Fibroblast of lung (primary cell): ENCODE measurements at places on chromosomes 4 and X. TPM values are rescaled to one million over a fixed set of nuclear protein-coding genes. Genes with fewer than 3 reads are reported as not detected.

The SERPINA7 gene
- not detected in 2 replicates for total RNA-seq

The CLCN5 gene
- total RNA-seq = 3.6 and 4.9 TPM in 2 replicates

The CSTF2 gene
- 11.4 and 13.4 TPM in 2 replicates for total RNA-seq

The GLOD5 gene
- total RNA-seq = not detected in 2 replicates

The IL9R gene
- not detected in 2 replicates for total RNA-seq

The BTC gene
- 3.1 and 7.8 TPM in 2 replicates for total RNA-seq

The RNF212 gene
- total RNA-seq = 0.66 and 2.6 TPM in 2 replicates

The RAB39B gene
- 1.3 and 3.0 TPM in 2 replicates for total RNA-seq

The KIAA1210 gene
- total RNA-seq = not detected in 2 replicates

The SERTM2 gene
- total RNA-seq = under 0.01 TPM in 2 replicates

The GRIA3 gene
- total RNA-seq = 1.3 and 2.3 TPM in 2 replicates

The NWD2 gene
- total RNA-seq = not detected in 2 replicates

The CFAP299 gene
- total RNA-seq = 2.3 and 16.2 TPM in 2 replicates

The UGT2B17 gene
- total RNA-seq = not detected in 2 replicates

The CSAG2 gene
- total RNA-seq = not detected in 2 replicates

The FAM9B gene
- not detected in 2 replicates for total RNA-seq

The HNRNPD gene
- total RNA-seq = 20.8 and 24.1 TPM in 2 replicates

The TSPAN6 gene
- 29.2 and 35.4 TPM in 2 replicates for total RNA-seq

The C4orf50 gene
- not detected in 2 replicates for total RNA-seq

The DOCK11 gene
- total RNA-seq = 30.8 and 40.1 TPM in 2 replicates

The LUZP4 gene
- total RNA-seq = not detected in 2 replicates

The GNRHR gene
- not detected in 2 replicates for total RNA-seq

The DDX53 gene
- not detected in 2 replicates for total RNA-seq

The MAGEA1 gene
- total RNA-seq = not detected in 2 replicates

The AVPR2 gene
- not detected in 2 replicates for total RNA-seq

The COX7B2 gene
- total RNA-seq = not detected in 2 replicates

The PNMA3 gene
- total RNA-seq = 0.26 and 0.33 TPM in 2 replicates

The CLDN24 gene
- total RNA-seq = not detected in 2 replicates

The CACNA1F gene
- total RNA-seq = 0.17 and 0.26 TPM in 2 replicates

The CXXC4 gene
- under 0.01 TPM in 2 replicates for total RNA-seq

The PCDH10 gene
- total RNA-seq = 0.26 and 0.66 TPM in 2 replicates

The RNF150 gene
- 0.51 and 0.66 TPM in 2 replicates for total RNA-seq

The PNCK gene
- total RNA-seq = 0.26 and 0.33 TPM in 2 replicates

The SH3D19 gene
- 17.7 and 31.4 TPM in 2 replicates for total RNA-seq
